ENCODE measurements at places on chromosomes 1 and 21. TPM values are rescaled to one million over a fixed set of nuclear protein-coding genes. Genes with fewer than 3 reads are reported as not detected.
A peak's percentile ranks its signal among the peaks of the same experiment; 100 is the strongest.

GRCh38 chr1:82225421-82226185 lies 424.9 kb downstream of the ADGRL2 start:
- no peaks in the 10 kb centered on the region for H3K36me3 ChIP-seq
- DNase-seq = no peak
- no peak overlapping the region for H3K27ac ChIP-seq
- no peak overlapping the region for H3K4me3 ChIP-seq
- H3K27me3 ChIP-seq = no peaks in the 10 kb centered on the region
- no peaks in the 10 kb centered on the region for H3K4me1 ChIP-seq

GRCh38 chr1:119139403-119139802 lies 1.1 kb downstream of the WARS2 start:
- peak overlapping the region; percentile 92 for H3K27ac ChIP-seq
- peak overlapping the region; percentile 54 for H3K4me3 ChIP-seq
- no peaks in the 10 kb centered on the region for H3K27me3 ChIP-seq
- no peak for DNase-seq
- H3K4me1 ChIP-seq = no peaks in the 10 kb centered on the region

Gene NIBAN1
- total RNA-seq = 26.6 TPM

- H3K36me3 ChIP-seq = no peaks in the 10 kb centered on the region
- no peak overlapping the region for H3K27ac ChIP-seq
- no peak overlapping the region for H3K4me3 ChIP-seq
- no peaks in the 10 kb centered on the region for H3K4me1 ChIP-seq
- DNase-seq = no peak
These were observed 14.7 kb downstream of the XCL1 start for GRCh38 chr1:168591066-168591465.

Gene CCDC30
- total RNA-seq = 0.76 TPM

- H3K27me3 ChIP-seq = no peaks in the 10 kb centered on the region
- no peak for DNase-seq
- peaks cover 40% of the 10 kb centered on the region for H3K36me3 ChIP-seq
- H3K4me3 ChIP-seq = no peak overlapping the region
- no peaks in the 10 kb centered on the region for H3K4me1 ChIP-seq
- H3K27ac ChIP-seq = no peak overlapping the region
These were observed 20.5 kb downstream of the MRPL39 start for GRCh38 chr21:25586791-25587190.

DNA sequence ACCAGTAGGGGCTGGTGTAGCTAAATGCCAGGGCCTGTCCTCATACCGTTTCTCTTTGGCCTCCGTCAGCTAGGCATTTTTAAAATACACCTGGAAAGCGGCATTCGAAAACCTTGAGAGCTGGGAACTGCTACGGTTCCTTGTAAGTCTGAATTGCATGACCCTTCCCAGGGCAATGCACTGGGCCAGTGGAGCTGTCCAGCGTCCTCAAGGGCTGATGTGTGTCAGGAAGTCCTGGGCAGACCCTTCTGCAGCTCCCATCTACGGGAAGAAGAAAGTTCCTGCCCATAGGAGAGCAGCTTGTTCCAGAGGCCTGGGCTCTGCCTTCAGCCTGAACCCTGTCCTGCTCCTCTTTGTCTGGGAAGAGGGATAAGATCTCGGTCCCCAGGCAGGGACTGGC lies 34.1 kb downstream of the UBASH3A start:
- H3K36me3 ChIP-seq = no peaks in the 10 kb centered on the region
- H3K27ac ChIP-seq = no peak overlapping the region
- no peaks in the 10 kb centered on the region for H3K27me3 ChIP-seq

Gene NUF2
- 42.5 TPM for total RNA-seq

GRCh38 chr1:186804679-186805078 lies 24.1 kb upstream of the PLA2G4A start:
- no peaks in the 10 kb centered on the region for H3K27me3 ChIP-seq
- no peaks in the 10 kb centered on the region for H3K36me3 ChIP-seq
- no peaks in the 10 kb centered on the region for H3K4me1 ChIP-seq
- DNase-seq = no peak
- H3K4me3 ChIP-seq = no peak overlapping the region

Gene UBE2U
- not detected for total RNA-seq

GRCh38 chr21:27734146-27734545 lies 767.3 kb upstream of the ADAMTS5 start:
- H3K4me3 ChIP-seq = no peak overlapping the region
- H3K4me1 ChIP-seq = no peaks in the 10 kb centered on the region
- H3K27me3 ChIP-seq = no peaks in the 10 kb centered on the region
- no peaks in the 10 kb centered on the region for H3K36me3 ChIP-seq

Gene VASH2
- total RNA-seq = 0.13 TPM

Gene VTCN1
- total RNA-seq = not detected

Gene CYP4A22
- 0.07 TPM for total RNA-seq

Gene ANKRD35
- total RNA-seq = not detected

GRCh38 chr1:154707901-154708463 lies 100.0 kb upstream of the ADAR start:
- no peaks in the 10 kb centered on the region for H3K4me1 ChIP-seq
- H3K36me3 ChIP-seq = no peaks in the 10 kb centered on the region
- DNase-seq = no peak
- H3K27ac ChIP-seq = no peak overlapping the region

DNA sequence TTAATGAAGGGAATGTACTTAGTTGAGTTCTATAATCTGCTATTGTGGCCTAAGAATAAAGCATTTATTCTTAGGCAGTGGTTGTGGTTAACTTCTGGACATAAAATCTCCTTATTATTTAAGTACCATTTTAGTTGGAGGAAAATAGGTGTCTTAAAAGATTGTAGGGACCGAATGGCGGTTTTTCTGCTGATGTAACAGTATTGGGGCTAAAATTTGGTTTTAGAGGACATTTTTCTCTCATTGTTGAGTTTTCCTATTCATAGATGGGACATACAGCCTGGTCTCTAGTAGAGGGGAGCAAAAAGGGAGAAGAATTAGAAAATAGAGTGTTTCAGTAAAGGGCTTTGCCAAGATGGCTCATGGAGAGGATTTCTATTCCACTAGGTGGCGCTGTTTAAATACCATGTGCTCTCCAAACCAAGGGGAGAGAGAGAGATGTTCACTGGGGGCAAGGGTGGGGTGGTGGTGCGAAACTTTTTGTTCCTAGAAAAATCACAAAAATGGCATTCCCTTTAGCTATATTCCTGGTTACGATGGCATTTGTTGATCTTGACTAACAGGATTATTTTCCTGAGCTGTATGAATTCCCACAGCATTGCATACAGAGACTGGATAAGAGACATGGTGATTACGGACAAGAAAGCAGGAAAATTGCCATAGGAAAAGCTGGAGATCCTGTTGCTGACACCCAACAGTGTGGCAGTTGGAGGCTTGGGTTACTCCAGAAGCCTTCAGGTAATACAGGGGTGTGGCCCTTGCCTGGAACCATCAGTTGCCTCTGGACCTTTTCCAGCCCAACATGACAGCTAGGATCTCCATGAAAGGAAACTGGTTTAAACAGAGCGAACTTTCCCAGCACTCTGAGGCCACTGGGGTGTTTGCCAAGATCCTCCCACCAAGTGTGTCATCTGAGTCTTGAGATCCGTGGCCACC lies 18.2 kb upstream of the FCGR2A start:
- H3K27me3 ChIP-seq = no peaks in the 10 kb centered on the region
- peak; percentile 83 for DNase-seq
- peak overlapping the region; percentile 68 for H3K27ac ChIP-seq
- H3K4me3 ChIP-seq = peak overlapping the region; percentile 9
- H3K4me1 ChIP-seq = peaks cover 34% of the 10 kb centered on the region
- H3K36me3 ChIP-seq = no peaks in the 10 kb centered on the region

GRCh38 chr1:94526152-94526980 lies 15.2 kb downstream of the F3 start:
- no peak overlapping the region for H3K4me3 ChIP-seq
- H3K27me3 ChIP-seq = peaks cover 2% of the 10 kb centered on the region
- no peaks in the 10 kb centered on the region for H3K36me3 ChIP-seq
- no peak for DNase-seq

DNA sequence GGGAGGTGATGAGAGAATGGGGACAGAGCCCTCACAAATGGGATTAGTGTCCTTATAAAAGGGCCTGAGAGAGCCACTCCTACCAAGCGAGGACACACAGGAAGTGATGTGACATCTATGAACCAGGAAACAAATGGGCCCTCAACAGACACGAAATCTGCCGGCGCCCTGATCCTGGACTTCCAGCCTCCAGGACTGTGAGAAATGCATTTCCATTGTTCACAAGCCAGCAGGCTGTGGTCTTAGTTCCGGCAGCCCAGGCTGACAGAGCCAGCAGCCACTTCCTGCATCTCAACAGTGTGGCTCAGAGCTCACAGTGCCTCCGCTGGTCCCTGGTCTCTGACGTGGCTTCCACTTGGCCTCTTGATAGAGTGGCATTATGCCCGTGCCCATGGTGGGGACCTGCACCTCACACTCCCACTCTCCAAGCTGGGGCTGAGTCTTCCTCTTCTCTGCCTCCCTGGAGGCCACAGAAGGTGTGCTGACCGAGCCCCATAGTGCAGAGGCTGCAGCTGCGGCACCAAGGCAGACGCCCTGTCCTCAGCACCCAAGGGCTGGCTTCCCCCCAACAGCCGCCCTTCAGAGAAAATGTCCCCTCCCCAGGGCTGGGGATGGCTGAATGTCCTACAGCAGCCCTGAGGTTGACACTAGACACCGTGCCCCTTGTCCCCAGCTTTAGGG lies 44.9 kb downstream of the ACOT7 start:
- no peak for DNase-seq
- H3K4me3 ChIP-seq = no peak overlapping the region
- H3K27ac ChIP-seq = no peak overlapping the region
- no peaks in the 10 kb centered on the region for H3K27me3 ChIP-seq
- H3K4me1 ChIP-seq = peaks cover 30% of the 10 kb centered on the region
- H3K36me3 ChIP-seq = no peaks in the 10 kb centered on the region

DNA sequence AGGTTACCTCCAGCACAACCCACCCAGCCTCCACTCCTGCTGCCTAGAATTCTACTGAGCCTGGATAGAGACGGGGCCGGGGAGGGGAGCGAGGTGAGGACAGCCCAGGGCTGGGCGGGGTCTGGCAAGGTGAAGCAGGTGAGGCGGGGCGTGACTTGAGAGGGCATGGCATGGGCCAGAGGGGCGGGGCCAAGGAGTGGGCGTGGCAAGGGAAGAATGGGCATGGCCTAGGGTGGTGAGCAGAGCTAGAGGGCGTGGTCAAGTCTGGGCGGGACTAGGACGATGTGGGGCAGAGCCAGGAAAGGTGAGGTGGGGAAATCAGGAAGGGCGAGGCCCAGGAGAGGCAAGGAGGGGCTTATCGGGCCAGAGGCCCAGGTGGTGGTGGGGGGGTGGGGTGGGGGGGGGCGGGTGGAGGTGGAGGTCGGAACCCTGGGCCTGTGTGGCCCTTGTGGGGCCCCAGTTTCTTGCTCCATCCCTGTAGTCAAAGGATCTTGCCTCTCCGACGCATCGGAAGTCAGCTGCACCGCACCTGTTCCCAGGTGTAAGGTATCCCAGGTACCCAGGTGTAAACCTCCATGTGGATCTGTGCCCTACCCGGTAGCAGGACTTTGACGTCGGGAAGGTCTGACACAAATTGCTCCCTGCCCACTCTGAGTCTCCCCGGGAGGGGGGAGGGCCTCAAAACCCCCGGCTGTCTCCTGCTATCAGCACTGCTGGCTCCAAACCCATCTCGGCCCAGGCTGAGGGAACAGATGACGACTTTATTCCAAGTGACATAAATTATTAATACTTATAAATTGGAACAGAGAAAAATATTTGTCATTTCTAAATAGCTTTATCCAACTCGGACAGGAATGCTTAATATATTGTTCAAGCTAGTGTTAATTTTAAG lies 32.9 kb upstream of the UTS2 start:
- H3K4me1 ChIP-seq = no peaks in the 10 kb centered on the region
- no peak overlapping the region for H3K27ac ChIP-seq
- H3K36me3 ChIP-seq = no peaks in the 10 kb centered on the region

DNA sequence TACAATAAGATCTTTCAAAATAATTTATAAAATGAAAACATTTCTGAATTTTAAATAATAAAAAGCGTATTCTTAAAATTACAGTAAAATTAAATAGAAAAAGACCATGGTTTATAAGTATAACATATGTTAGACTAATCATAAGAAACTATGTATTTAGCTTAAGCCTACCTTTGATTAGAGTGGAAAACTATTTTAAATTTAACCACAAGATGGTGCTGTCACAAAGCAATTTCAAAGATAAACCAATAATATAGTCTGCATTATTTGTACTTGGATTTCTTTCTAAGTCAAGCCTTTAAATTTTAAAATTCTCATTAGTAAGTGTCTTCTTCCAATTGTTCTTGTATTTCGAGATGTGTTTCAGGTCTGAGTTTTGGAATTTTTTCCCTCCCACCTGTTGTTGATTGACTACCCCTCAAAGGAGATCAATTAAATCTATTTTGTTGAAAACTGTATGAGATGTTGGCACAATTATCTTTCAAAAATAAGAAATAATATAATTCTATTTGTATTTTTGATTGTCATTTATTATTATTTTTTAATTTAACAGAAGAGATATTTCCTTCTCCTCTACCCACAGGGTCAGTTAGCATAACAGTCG lies 459.8 kb downstream of the KCNT2 start:
- H3K36me3 ChIP-seq = no peaks in the 10 kb centered on the region
- no peak overlapping the region for H3K4me3 ChIP-seq
- no peaks in the 10 kb centered on the region for H3K4me1 ChIP-seq
- peak; percentile 23 for DNase-seq

GRCh38 chr1:183205196-183205781 lies 19.2 kb downstream of the LAMC2 start:
- H3K27ac ChIP-seq = no peak overlapping the region
- no peak for DNase-seq
- no peak overlapping the region for H3K4me3 ChIP-seq
- no peaks in the 10 kb centered on the region for H3K36me3 ChIP-seq

GRCh38 chr1:200899954-200900867 lies 5.5 kb downstream of the INAVA start:
- no peaks in the 10 kb centered on the region for H3K4me1 ChIP-seq
- H3K27me3 ChIP-seq = peaks cover 88% of the 10 kb centered on the region
- no peak for DNase-seq
- H3K36me3 ChIP-seq = no peaks in the 10 kb centered on the region

Gene ZNF593OS
- not detected for total RNA-seq

Gene MYCL
- 22.0 TPM for total RNA-seq

Gene RWDD3
- total RNA-seq = 23.7 TPM

GRCh38 chr21:41322496-41323382 lies 6.1 kb downstream of the FAM3B start:
- no peak overlapping the region for H3K27ac ChIP-seq
- H3K27me3 ChIP-seq = peaks cover 14% of the 10 kb centered on the region
- no peaks in the 10 kb centered on the region for H3K36me3 ChIP-seq
- no peaks in the 10 kb centered on the region for H3K4me1 ChIP-seq
- no peak overlapping the region for H3K4me3 ChIP-seq

DNA sequence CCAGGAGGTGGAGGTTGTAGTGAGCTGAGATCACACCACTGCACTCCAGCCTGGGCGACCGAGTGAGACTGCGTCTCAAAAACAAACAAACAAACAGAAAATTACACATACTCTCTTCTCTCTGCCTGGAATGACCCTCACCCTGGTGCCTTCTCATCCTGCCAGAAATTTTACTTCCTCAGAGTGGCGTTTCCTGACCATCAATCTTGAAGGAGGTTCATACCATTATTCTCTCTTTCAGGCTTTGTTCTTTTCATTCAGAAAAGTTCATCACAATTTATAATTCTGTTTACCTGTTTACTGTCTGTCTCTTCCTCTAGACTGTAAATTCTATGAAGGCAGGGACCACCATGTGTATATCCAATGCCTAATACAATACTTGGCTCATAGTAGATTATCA lies 79.3 kb downstream of the RPS6KA1 start:
- DNase-seq = no peak
- H3K27me3 ChIP-seq = no peaks in the 10 kb centered on the region
- no peak overlapping the region for H3K27ac ChIP-seq
- no peak overlapping the region for H3K4me3 ChIP-seq
- no peaks in the 10 kb centered on the region for H3K36me3 ChIP-seq

Gene RPRD2
- 21.6 TPM for total RNA-seq

GRCh38 chr1:87937831-87938395 lies 609.2 kb downstream of the LMO4 start:
- H3K36me3 ChIP-seq = no peaks in the 10 kb centered on the region
- H3K4me1 ChIP-seq = no peaks in the 10 kb centered on the region
- H3K27me3 ChIP-seq = no peaks in the 10 kb centered on the region
- no peak overlapping the region for H3K27ac ChIP-seq

Gene C2CD2
- total RNA-seq = 19.0 TPM

Measured in K562 (cell line).